Cortex of kidney (tissue), 1 donor: ENCODE measurements at places on chromosomes 5 and 9.

DNA sequence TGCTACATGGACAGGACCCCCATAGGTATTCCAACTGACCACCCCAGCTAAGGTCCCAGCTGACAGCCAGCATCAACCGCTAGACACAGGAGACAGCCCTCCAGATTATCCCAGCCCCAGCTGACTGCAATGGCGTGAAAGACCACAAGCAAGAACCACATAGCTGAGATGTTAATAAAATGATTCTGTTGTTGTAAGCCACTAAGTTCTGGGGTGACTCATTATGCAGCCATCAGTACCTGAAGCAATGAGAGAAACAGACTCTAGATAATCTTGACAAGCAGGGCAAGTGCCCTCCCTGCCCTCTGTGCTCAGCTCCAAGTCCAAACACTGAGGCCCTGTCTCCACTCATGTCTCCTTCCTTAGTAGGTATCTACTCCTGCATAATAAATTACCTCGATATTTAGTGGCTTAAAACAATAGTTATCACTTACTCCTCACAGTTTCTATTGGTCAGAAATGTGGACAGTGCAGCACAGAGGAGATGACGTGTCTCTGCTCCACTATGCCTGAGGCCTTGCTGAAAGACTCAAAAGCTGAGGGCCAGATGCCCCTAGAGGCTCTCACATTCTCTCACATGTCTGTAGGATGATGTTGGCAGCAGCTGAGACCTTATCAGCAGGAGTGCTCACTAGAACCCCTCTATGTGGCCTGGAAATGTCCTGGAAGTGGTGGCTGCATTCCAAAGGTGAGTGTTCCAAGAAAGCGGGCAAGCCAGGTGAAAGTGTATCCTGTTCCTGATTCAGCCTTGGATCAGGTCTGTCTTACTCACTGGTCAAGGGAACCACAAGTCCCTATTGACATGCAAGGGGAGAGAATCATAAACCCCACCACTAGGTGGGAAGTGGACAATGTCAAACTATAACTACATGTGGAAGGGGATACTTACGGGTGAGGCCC lies 2.5 kb downstream of the MGAT1 start:
- DNase-seq = no peak

DNA sequence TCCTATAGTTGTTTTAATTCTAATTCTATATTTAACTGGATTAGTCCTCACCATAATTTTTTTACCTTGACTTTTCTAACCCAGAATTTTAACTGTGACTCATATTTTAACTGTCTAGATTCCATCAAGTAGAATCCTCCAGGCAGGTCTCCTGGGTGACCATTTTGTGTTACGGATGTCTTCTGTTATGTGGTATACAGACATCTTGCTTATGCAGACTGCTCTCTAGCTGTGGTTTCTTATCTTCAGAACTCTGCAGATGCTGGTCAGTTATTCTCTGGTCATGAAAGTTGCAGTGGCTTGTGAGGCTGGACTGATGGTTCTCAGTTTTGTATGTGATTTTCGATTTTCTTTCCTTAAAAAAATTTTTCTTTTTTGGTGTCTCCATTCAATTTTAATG lies 139.4 kb downstream of the ATG10 start:
- DNase-seq = no peak

GRCh38 chr9:74973714-74974113 lies 21.0 kb upstream of the C9orf40 start:
- no peak for DNase-seq

DNA sequence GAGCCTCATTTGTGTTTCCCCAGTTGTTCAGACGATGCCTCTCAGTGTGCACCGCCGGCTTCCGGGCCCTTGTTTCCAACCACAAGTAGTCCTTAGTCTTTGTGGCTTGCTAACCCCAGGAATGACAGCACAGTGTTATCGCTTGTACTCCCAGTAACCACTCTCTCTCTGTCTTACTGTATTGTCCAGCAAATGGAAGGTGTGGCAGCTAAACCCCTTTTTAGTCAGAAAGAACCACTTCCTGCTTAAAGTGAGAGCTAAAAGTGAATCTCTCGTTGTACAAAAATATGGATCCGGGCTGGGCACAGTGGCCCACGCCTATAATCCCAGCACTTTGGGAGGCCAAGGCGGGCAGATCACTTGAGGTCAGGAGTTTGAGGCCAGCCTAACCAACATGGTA lies 61.3 kb downstream of the ENC1 start:
- no peak for DNase-seq

DNA sequence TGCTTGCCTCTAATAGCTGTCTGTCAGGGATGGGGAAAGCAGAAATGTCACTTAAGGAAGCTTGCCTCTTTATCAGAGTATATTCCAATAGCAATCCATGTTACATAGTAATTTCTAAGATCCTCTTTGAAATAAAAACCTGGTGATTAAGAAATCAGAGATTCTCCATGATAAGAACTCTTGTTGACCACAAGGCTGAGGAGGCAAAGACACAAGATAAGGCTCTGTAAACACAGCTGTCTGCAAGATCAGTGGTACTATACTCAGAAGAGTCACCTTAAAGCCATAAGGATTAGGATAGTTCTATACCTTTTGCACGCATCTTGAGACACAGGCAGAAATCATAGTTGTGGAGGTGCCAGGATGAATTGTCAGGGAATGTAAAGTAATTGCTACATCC lies 40.3 kb downstream of the HEXB start:
- DNase-seq = no peak

DNA sequence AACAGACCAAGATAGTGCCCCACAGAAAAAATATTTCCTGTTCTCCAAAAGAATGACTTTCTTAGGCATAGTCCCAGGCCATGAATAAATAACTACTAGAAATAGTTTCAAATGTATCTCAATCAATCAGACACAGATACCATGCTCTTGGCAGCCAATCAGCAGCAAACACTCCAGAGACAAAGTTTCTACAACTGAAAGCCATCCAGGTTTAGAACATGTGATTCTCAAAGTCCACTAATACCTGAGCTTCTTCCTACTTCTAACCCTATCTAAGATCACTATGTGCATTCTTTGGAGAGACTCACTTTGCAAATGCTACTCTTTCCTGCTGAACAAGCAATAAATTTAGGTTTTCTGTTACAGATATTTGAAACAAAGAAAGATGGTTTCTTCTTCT lies 425.8 kb upstream of the GRIN3A start:
- DNase-seq = no peak

DNA sequence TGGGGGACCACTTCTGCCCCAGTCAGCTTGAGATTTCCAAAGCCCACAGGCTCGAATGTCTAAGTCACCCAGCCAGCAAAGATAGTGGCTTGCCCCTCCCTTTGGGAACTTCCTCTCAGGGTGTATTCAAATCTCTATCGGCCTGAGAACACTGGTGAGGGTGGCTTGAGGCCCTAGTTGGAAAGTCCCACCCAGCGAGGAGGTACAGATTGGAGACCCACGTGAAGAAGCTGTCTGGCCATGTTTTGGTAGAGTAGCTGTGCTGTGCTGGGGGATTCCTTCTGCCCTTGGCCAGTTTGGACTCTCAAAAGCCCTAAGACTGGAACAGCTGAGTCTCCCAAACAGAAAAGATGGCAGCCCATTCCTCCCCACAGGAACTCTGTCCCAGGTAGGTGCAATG lies 172.7 kb upstream of the RIOK2 start:
- DNase-seq = no peak

GRCh38 chr5:3121813-3122212 lies 370.3 kb upstream of the IRX2 start:
- no peak for DNase-seq

- DNase-seq = no peak
Observed at GRCh38 chr5:6780802-6781391, 67.7 kb downstream of the TENT4A start.

GRCh38 chr5:143196601-143197259 lies 206.8 kb downstream of the NR3C1 start:
- DNase-seq = no peak

DNA sequence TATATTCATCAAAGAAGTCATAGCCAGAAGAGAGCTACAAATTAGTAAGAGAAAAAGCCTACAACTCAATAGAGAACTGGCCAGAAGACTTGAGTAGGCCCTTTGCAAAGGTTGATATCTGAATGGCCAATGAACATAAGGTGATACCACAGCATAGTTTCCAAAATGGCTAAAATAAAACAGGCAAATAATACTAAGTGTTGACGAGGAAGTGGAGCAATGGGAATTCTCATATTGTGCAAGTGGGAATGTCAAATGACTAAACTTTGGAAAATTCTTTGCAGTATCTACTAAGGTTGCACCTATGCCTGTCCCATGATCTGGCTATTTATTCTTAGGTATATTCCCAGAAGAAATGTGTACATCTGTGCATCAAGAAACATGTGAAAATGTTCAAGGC lies 48.3 kb downstream of the BOD1 start:
- DNase-seq = no peak

GRCh38 chr9:127075624-127076372 lies 46.6 kb downstream of the ANGPTL2 start:
- no peak for DNase-seq

GRCh38 chr9:70259512-70259802 lies 679 bp downstream of the SMC5 start:
- no peak for DNase-seq

GRCh38 chr5:74026310-74026709 lies 400.3 kb downstream of the ARHGEF28 start:
- no peak for DNase-seq
